ENCODE measurements at places on chromosomes 5 and 9. TPM values are rescaled to one million over a fixed set of nuclear protein-coding genes. Genes with fewer than 3 reads are reported as not detected.

RLN2 gene
- not detected for total RNA-seq

STK32A gene
- 5.3 TPM for total RNA-seq

UNC13B gene
- total RNA-seq = 43.2 TPM

PCDHGB3 gene
- 6.0 TPM for total RNA-seq

SPINK4 gene
- total RNA-seq = not detected

TMEFF1 gene
- 0.49 TPM for total RNA-seq

TAS2R1 gene
- total RNA-seq = not detected

OSMR gene
- 20.4 TPM for total RNA-seq

ACTL7B gene
- total RNA-seq = 0.19 TPM

IL9 gene
- total RNA-seq = not detected

CCDC152 gene
- total RNA-seq = not detected

ANKRD31 gene
- total RNA-seq = 0.26 TPM

ARSI gene
- total RNA-seq = 3.3 TPM

GEMIN5 gene
- 18.2 TPM for total RNA-seq

GRCh38 chr9:128056887-128057723, 10.0 kb downstream of the NAIF1 start:
- DNase-seq = no peak

GRCh38 chr5:152556784-152557183, 151.7 kb upstream of the NMUR2 start:
- no peak for DNase-seq

- no peak for DNase-seq
Measured at GRCh38 chr5:179872055-179872827, 13.6 kb upstream of the MRNIP start.

DNA sequence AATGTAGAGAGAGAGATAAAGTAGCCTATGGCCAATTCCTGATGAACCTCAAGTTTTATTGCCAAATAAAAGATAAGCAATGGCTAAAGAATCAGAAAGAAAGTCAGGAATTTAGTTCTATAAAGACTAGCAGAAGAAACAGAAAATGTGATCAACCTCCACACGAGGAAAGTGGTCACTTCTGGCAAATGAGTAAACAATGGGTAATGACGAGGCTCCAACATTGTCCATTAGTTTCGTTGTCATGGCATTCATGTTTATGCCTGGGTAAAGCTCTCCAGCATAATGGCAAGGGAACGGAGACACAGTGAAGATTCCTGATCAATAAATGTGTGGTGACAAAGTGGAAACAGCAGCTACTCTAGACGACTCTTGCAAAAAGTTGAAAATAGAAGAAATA, 341.8 kb upstream of the CTNND2 start:
- no peak for DNase-seq

DNA sequence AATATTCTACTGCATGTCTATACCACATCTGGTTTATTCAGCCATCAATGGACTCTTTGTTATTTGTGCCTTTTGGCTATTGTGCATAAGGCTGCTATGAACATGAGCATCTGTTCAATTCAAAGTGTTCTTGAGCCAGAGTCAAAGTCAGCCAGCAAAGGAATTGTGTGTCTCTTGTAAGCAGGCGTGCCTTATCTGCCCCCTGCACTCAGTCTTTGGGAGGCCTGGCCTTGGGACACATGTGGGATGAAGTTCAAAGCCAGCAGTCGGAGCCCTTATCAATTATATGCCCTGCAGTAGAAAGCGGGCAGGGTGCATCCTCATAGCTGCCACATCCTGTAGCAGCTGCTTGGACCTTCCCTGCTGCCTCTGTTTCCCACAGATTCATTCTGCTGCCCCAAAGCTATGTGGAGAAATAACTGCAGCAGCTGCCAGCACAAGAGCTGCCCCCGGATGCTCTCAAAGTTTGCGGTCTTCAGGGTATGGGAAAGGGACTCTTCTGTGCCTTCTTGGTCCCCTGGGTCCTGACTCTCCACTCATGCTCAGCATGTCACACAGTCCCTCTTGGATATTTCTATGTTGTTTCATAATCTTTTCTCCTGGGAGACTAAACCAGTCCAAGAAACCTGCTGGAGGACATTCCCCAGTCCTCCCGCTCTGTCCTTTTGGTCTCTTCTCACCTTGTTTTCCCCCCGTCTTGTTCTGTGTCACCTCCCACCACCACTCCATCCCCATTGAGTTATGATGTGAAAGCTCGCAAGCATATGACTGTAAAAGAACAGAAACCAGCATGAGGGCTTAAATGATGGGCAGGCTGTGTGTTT, 35.9 kb downstream of the STOM start:
- no peak for DNase-seq

DNA sequence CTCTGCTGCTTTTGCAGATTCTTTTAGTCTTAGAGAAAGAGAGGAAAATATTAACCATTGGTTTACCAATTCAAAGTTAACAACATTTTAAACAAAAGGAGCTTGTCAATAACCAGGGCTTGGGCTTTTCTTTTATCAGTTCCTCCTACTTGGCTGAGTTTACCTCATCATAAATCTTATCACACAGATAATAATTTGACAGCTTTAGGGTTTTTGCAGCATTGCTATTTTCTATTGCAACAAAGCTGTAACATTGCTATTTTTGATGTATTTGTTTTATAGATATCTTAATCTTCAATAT, 9.8 kb upstream of the ABL1 start:
- DNase-seq = no peak

DNA sequence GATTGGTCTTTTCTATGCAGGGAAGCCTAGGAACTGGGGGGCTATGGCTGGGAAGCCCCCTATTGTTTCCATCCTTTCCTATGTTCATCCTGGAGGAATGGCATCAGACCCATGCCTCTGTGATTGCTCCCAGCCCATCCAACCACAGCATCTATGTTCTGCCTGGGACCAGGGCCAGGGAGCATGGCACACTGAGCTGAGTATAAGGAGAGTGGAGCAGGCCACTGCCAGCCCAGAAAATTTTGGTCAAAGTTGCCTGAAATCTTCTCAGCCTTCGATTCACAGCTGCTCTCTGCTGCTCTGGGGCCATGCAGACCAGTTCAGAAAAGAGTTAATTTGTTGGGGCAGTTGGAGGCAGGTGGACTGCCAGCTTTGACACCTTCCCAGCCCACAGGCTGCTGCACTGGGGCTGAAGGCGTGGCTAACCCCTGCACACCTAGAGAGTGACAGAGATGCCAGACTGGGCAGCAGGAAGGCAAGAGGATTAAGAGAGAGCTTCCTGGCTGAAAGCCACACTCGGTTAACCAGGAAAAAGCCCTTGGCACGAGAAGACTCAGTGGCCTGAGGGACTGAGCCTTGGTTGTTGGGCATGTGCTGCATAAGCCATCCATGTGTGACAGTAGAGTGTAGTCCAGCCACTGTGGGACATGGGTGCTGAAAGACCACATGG, 12.1 kb downstream of the TGFBI start:
- DNase-seq = no peak

DNA sequence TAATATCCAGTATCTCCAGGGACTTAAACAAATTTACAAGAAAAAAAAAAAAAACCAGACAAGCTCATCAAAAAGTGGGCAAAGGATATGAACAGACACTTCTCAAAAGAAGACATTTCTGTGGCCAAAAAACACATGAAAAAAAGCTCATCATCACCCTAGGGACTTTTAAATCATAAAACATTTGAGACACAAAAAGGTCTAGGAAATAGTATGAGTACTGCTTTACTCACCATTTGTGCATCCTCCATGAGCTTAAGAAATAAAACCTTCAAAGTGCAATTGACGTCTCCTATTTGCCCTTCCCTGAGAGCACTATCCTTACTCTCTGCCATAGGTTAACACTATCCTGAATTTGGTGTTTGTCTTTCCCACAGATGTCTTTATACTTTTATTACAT, 193.7 kb upstream of the NREP start:
- DNase-seq = no peak

DNA sequence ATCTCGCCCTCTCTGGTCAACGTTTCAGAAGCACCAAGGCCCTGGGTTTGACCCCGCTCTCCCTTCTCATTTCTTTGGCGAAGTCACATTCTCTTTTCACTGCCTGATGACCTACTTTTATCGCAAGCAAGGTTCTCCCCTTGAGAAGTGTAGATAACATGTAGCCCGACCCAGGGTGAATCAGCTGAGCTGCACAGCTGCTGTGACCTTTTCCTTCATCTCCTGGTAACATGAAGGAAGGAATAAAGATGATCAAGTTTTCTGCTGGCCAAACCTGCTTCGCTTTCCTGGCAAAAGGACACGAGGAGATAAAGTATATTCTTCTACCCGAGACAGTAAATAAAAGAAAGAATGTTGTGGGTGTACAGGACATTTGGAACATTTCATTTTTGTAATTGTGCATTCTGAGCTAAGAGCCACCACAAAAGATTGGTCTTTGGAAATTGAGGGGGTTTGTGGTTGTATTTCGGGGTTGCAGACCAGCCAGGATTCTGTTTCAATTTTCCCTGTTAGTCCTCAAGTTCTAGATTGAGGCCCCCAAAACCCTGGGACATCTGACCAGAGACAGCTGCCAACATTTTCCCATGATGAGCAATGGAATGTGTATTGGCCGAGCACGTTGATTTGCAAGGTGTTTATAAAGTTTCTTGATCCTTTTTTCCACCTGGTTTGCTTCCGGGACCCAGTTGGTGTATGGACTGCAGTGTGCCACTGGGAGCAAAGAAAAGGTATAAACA, 155.1 kb upstream of the ZNF462 start:
- no peak for DNase-seq

- no peak for DNase-seq
Measured at GRCh38 chr9:87137718-87138117, 190.4 kb upstream of the GAS1 start.

GRCh38 chr9:5578698-5579085, 50.2 kb upstream of the RIC1 start:
- no peak for DNase-seq

DNA sequence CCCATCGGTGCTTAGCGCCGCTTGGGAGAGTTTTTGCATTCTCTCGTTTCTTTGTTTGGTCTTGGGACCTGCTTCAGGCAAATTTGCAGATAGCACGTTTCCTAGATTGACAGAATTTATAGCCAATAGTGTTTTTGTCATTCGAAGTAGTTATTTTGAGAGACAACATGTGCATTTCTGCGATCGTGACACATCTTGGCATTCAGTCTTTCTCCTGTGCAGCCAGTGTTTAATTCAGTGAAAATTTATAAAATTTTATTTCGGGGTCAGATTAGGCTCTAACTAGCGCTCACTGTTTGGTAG, 830 bp downstream of the PRRC1 start:
- no peak for DNase-seq

DNA sequence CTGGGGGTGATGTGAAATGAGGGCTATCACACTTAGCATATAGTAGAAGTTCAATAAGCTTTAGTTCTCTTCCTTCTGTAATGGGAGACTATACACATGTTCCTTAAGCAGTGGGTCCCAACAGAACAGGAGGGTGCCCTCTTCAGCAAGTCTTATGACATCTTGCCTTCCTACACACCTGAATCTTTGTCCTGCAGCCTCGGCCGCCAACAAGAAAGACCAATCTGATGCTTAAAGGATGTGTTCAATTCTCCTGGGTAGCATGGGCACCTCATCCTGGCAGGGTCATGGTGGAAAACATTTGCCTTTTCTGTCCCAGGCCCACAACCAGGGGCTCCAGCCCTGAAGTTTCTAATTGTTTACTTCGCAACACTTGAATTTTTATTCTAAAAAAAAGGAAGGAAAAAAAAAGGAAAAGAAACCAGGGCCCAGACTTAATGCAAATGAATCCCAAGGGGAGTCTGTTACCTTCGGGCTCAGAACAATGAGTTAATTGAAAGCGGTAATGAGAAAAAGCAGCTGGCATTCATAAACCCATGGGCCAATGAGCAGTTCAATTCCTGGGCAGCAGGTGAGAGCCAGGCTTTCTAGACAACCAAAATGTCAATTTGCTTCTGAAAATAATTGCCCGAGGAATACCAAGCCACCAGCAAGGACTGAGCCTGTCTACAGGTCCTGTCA, 26.2 kb upstream of the SMAD5 start:
- no peak for DNase-seq

DNA sequence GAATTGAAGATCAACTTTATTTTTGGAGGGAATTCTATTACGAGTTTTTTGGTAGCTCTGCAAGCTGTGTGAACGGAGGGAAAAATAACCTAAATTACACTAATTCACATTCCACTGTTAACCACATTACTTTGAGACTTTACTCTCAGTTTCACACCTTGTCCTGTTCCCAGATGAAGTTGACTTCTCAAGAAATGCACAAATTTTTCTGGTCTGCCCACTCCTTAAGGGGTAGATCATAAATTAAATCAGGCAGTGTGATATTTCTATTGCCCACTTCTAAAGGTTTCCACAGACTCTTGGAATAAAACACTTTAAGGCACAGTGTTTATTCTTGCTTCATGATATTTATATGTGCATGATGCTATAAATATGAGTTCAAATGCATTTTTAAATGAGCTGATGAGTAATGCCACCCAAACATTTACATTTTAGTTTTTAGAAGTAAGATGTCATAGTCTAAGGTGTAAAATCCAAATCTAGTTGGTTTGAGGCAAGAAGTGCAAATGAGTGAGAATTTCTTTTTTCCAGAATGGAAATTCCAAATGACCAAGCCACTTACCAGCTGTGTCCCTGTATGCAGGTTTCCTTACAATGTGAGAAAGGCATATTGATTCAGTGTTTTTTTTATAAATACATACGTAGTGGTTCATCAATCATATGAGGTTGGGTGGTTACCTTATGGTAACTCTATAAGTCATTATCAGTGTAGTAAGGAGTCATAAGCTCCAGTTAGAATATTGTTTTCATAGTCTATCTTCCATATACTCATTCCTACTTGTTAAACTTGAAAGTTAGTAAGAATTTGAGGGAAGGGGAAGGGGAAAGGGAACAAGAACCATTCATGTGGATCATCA, 437.7 kb upstream of the MEF2C start:
- no peak for DNase-seq

DNA sequence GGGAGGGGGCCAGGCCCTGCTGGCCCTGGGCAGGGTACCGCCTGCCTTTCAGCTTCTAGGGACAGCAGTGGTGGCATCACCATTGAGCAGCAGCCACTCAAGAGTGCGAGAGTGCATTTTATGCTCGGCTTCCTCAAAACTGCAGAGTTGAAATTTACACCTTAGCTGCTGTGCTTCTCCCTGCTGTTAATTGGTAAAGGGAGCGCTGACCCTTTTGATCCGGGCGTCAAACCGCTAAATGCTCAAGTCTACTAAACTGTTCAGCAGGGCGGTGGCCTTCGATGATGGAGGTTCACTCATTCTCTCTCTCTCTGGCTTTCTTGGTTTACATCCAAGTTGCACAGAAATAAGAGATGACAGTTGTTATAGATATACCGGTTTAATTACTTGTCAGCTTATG, 368.6 kb upstream of the IRX2 start:
- DNase-seq = no peak

- no peak for DNase-seq
Measured at GRCh38 chr5:38285226-38285625, 26.9 kb downstream of the EGFLAM start.

DNA sequence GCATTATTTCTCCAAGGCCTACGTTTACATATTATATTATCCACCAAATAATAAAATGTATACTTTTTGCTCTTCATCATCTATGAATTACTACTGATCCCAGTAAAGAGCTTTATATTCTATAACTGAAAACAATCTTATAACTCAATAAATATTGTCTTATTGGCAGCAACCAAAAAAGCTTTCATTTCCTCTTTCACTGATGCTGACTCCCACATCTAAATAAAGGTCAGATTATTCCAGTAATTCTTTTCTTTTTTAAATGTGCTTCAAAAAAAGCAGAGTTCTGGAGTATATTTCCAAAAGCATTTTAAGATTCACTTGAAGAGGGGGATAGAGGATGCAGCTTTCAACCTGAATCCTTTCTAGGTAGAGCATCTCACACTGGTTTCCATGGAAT, 75.3 kb upstream of the NR4A3 start:
- DNase-seq = no peak

GRCh38 chr5:88116396-88116795, 152.2 kb downstream of the TMEM161B start:
- no peak for DNase-seq

GRCh38 chr9:27393054-27393846, 96.3 kb upstream of the EQTN start:
- DNase-seq = no peak
